Epithelial cell of proximal tubule (primary cell): ENCODE measurements at places on chromosomes 1 and 21. TPM values are rescaled to one million over a fixed set of nuclear protein-coding genes. Genes with fewer than 3 reads are reported as not detected.

ZSWIM5 gene
- total RNA-seq = 0.23 and 0.72 TPM in 2 replicates

MMEL1 gene
- total RNA-seq = not detected in 2 replicates

TACSTD2 gene
- total RNA-seq = 91.7 and 219 TPM in 2 replicates

GRCh38 chr1:3053986-3054385, 15.0 kb upstream of the PRDM16 start:
- DNase-seq = no peak

SMCP gene
- total RNA-seq = not detected in 2 replicates

OR6P1 gene
- not detected in 2 replicates for total RNA-seq

ZBTB21 gene
- total RNA-seq = 4.9 and 6.3 TPM in 2 replicates

- no peak for DNase-seq
Observed at GRCh38 chr1:175002910-175003517, 3.3 kb downstream of the CACYBP start.

DNA sequence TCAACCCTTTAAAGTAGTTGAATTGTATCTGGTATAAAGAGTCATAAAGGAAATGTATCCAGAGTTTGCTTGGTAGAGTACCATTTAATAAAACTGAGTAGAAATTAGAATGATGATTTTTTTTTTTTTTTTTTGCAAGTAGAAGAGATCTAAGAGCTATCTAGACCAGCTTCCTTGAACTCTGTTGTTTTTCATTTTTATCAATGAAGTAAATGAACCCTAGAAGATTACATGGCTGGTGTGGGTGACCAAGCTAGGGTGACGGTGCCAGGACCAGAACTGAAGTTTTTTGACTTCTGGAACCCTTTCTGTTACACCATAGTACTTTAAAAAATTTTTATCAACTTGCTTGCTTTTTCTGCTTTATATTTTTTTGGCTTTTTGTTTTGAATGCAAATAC, 36.9 kb downstream of the MACO1 start:
- no peak for DNase-seq

CFAP141 gene
- total RNA-seq = not detected in 2 replicates

SPATA1 gene
- total RNA-seq = 0.23 TPM in 1 of 2 replicates, not detected in the other

DNA sequence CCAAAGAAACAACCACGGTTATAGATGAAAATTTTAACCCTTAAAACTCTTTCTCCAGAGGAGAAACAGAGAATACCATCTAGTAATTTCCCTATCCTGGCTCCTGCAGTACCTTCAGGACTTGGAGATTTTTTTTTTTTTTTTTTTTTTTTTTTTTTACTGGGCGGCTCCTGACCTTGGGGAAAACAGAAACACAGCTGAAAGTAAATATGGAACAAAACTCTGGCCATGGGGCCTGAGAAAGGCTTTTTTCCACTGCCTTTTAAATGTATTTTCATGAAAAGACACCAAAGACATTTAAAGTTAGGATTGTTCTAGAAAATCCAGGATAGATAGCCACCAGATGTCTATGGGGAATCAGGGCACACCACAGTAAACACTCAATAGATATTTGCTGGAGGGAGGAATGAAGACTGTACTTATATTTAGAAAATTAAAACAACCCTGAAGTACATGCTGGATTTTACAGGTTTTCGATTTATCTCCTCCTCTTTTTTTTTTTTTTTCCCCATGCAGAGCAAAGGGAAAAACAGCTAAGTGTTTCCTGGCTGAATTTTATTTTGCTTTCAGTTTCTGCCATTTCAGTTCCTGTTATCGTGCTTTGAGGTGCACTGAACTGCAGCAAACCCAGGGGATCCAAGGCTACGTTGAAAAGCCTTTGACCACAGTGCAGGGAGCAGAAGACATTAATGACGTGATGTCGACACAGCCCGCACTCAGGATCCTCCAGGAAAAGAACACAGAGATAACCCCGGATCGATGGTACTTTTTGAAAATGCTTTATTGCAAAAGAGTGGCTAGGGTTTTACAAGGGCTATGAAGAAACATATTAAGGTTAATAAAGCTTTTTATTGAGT, 35.7 kb upstream of the CNN3 start:
- no peak for DNase-seq

GRCh38 chr1:1136547-1137230, 20.8 kb upstream of the C1orf159 start:
- DNase-seq = no peak

DNA sequence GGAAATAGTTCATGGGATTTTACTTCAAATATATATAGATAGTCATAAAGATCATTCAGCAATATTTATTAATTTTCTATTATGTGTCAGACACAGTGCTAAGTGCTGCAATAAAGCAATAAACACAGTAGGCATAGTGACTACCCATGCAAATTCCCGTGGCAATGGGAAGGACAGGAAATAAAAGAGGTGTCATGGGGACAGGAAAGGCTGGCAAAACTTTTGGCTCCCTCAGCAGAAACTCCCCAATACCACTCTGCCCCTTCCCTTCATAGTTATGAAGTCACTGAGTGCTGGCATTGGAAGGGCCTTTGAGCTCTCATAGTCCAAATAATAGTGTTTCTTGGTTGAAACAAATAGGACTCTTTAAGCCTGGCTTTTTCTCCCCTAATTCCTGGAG, 104.4 kb upstream of the DPT start:
- no peak for DNase-seq

S100A12 gene
- total RNA-seq = not detected in 2 replicates

GRCh38 chr21:40733024-40733397, 113.9 kb downstream of the DSCAM start:
- DNase-seq = no peak

- DNase-seq = no peak
Observed at GRCh38 chr1:94607398-94607797, 65.8 kb upstream of the F3 start.

GRCh38 chr21:35855484-35855883, 204.8 kb downstream of the SETD4 start:
- no peak for DNase-seq

DNA sequence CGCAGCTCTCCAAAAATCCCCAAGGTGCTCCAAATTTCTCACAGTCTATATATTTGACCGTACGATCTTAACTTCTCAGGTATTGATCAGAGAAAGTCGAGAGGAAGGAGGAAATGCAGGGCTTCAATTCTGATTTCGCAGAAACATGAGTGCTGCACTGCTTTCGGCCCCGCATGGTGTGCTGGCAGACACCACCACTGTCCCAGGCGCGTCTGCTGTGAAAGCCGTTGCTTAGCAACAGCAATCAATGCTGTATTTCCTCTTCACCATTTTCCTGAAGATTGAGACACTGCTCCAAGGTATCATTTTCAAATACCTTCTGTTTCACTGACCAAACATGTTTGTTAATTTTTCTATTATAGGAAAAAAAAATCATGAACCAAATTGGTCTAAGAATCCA, 296.3 kb downstream of the SMYD3 start:
- no peak for DNase-seq

CFAP74 gene
- total RNA-seq = not detected in 2 replicates

PRAMEF11 gene
- not detected in 2 replicates for total RNA-seq

PGBD5 gene
- total RNA-seq = 12.9 and 18.0 TPM in 2 replicates

BMP8B gene
- total RNA-seq = 0.58 and 1.9 TPM in 2 replicates

CYP4A22 gene
- total RNA-seq = not detected in 2 replicates

EDARADD gene
- total RNA-seq = 1.1 and 3.3 TPM in 2 replicates

GPR161 gene
- total RNA-seq = 9.6 and 11.4 TPM in 2 replicates

- no peak for DNase-seq
Observed at GRCh38 chr1:22607154-22607553, 29.3 kb upstream of the C1QA start.

PTPN22 gene
- 0.07 TPM in 1 of 2 replicates, not detected in the other for total RNA-seq

C1orf185 gene
- not detected in 2 replicates for total RNA-seq

TSACC gene
- 0.36 and 0.69 TPM in 2 replicates for total RNA-seq

- no peak for DNase-seq
Observed at GRCh38 chr1:171221665-171222591, 26.4 kb upstream of the FMO1 start.

DNA sequence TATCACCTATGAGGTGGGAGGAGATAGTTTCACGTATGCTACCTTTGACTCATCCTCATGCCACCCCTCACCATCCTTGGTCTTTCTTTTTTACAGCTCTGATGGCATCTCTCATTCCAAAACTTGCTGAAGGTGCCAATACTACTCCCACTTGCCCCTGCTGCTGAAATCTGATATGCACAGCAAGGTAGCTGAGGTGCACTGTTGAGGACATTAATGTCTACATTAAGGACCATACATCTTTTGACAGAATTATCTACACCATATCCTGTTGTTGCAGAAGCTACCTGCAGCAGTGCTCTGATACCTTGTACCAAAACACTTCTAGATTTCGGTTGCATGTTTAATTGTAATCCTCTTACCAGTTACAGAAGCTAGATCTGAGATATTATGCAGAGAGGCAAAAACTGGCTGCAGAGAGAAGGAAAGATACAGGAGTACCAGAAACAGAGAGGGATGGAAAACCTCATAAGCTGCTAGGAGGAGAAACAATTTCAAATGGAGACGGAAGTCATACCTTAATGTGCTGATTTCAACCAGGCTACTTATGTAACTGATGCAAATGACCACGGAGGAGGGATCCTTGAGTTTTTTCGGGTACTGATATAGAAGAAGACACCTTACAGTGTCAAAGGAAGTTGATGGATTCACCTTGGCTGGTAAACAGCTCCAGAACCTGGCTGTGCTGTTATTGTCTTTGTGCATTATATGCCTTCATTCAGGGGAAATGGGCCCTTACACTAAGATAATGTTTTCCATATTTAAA, 19.3 kb upstream of the PTPRC start:
- no peak for DNase-seq

GRCh38 chr1:223189903-223190724, 47.1 kb upstream of the TLR5 start:
- no peak for DNase-seq

DNA sequence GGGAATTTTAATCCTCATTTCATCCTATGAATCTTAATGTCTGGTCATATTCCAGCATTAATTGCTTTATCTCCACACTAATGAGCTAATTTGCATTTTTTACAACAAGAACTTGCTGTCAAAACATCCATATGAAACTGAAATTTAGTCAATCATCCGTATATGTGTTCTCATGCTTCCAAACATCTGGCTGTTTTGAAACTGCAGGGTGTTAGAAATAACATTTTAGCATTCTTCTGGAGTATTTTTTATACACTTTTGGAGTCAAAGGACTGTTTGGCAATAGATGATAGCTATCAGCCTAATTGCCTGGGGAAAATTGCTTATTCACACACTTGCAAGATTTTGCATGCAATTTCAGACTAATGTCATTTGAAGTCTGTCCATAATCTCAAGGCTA, 1639.3 kb downstream of the KCNT2 start:
- DNase-seq = no peak

DNA sequence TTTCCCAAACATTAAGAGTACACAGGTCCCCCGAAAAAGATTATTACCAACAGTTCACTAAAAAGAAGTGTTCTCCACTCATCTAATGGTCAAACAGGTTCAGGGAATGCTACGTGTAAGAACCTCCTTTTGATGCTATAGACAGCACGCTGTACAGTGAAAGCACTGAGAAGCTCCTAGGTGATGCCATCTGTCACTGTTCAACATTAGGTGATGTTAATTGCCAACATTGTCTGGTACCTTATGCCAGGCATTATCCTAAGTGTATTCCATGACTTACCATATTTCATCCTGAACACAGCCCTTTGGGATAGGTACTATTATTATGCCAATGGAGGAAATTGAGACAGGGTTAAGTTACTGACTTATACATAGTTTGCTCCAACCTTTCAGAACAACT, 82.1 kb downstream of the DAB1 start:
- DNase-seq = no peak

GRCh38 chr1:169630006-169630405, at the start of gene SELP:
SELP (minus strand) TSS chr1:169630124; CDS start chr1:169630074, 50 bp downstream.
- no peak for DNase-seq
